ENCODE measurements at places on chromosomes 1 and 21. TPM values are rescaled to one million over a fixed set of nuclear protein-coding genes. Genes with fewer than 3 reads are reported as not detected.

DNA sequence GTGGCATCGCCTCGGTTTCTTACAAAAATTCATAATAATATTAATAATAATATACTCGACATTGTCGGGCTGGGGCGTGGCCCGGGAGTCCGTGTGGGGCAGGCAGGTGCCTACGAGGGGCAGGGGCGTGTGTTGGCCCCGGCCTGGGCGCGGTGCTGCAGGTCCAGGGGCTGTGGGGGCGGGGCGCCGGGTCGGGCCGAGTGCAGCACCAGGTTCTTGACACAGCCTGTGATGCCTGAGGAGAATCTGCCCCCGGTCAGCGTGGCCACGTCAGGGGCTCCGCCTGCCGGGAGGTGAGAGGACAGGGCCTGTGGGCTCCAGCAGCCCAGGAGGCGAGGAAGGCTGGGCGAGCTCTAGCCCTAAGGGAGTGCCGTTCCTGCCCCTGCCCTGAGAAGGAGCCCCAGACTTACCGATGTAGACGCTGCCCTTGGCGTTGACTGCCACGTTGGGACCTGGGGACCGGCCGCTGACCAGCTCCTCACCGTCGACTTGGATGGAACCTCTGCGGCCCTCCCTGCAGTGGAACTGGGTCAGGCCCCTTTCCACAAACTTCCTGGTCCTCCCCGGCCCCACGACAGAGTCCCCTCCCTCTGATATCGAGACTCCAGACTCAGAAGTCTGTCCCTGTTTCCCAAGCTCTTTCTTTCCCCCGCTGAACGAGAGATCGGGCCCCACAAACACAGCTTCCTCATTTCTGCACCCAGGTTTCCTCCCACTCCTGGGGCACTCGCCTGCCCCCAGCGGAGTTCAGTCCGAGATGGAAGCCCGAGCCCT, 11.3 kb downstream of the LDLRAD2 start:
- no peak for DNase-seq

GRCh38 chr1:77847621-77848080, 40.8 kb upstream of the NEXN start:
- DNase-seq, result no peak

DNA sequence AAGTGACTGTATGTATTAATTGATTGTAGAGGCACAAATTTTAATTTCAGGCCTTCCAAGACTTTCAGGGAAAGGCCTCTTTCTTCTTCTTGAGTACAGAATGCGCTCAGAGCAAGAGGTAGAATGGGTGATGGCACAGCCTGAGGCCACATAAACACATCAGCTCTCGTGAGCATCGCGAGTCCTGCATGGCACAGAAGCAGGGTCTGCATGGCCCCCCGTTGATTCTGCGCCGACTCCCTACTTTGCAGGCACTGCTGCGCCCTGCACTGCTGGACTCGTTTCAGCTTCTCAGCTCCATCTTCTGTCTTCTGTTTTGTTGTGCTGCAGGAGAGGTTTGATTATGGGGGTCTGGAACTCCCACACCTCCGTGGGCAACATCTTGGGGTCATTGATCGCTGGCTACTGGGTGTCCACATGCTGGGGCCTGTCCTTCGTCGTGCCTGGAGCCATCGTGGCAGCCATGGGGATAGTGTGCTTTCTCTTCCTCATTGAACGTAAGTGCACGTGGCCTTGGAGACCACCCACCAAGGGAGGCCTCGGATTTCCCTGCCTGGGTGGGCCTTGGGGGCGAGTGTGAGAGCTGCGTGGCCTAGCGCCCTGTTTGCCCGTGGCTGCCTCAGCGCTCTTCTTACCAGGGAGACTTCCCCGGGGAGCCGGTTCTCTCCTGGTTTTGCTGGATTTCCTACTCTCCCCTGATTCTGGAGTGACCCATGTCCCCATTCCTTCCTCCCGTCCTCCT, 29.6 kb downstream of the SLC37A1 start:
- no peak for DNase-seq

DNA sequence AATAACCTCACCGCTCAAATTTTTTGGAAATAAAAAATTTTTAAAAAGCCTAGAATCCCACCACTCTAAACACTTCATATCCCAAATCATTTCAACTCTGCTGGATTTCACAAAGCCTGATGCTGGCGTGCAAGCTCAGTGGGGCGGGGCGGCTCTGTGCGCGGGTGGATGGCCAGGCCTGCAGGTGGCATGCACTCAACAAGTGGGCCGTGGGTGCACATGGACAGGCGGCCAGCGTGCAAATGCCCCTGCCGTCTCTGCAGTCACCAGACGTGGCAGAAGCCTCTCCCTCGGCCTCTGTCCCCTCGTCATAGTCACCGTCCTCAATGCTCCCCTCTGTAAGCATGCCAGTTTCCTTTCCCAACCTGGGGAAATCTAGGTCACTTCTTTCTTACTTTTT, 6.6 kb upstream of the PDE9A start:
- DNase-seq, result no peak

- DNase-seq, result no peak
These were observed 20.2 kb upstream of the WNT4 start for GRCh38 chr1:22163137-22163536.

DNA sequence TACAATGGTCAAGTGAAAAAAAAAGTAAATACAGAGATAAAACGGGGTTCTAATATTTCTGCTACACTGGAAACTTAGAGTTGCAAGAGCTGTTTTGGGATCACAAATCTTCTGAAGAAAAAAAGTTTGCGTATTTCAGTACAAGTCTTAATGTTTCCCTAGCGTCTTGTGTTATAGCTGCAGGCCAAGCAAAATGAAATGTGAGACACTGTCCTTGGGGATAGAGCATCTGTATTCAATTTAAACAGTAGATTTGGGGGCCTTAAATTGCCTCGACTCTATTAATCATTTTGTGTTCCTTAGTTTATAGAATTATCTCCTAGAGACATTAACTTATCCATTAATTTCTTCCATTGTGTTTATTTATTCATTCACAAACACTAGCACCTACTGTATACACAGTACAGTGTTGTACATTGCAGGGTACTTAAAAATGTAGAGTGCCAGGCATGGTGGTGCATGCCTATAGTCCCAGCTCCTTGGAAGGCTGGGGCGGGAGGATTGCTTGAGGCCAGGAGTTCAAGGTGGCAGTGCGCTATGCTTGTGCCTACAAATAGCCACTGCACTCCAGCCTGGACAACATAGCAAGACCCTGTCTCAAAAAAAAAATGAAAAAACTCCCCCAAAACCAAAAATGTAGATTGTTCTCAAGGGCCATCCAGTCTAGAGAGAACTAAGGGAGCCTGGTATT, 7.9 kb downstream of the DISC1 start:
- no peak for DNase-seq

GRCh38 chr1:93567255-93567918, 114.2 kb downstream of the BCAR3 start:
- DNase-seq, result peak; percentile 24

GRCh38 chr1:228429007-228429406, 12.3 kb upstream of the TRIM17 start:
- DNase-seq, result no peak

DNA sequence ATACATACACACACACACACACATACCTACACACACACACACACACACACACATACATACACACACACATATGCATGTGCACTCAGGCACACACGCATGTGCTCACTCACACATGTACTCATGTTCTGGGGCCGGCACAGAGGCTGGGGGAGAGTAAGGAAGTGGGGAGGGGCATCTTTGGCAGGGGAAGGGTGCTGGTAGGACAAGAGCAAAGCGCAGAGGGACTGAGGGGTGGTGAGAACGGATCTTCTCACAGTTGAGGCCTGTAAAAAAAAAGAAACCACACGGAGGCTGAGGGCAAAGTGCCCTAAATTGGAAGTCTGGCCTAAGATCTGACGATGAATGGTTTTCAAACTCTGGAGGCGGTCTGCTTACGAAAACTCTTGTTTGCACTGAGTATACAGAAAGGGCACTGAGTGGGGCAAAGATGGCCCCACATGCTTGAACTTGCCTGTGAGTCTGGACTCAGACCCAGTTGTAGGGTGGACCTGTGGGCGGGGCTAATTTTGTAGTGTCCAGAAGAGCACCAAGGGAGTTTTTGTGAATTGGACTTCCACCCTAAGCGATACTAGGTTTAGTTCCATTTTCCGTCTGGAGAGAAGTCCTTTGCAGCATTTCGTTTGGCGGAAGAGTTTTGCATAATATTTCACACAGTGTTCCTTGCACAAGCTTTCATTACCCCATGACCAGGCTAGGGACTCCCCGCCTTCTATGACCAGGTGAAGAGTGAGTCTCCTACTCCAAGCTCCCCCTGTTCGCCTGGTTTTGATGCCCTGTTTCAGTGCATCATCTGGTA, 79.3 kb upstream of the LYST start:
- DNase-seq, result no peak

- DNase-seq, result no peak
These were observed 31.4 kb downstream of the TCEANC2 start for GRCh38 chr1:54084794-54085193.

DNA sequence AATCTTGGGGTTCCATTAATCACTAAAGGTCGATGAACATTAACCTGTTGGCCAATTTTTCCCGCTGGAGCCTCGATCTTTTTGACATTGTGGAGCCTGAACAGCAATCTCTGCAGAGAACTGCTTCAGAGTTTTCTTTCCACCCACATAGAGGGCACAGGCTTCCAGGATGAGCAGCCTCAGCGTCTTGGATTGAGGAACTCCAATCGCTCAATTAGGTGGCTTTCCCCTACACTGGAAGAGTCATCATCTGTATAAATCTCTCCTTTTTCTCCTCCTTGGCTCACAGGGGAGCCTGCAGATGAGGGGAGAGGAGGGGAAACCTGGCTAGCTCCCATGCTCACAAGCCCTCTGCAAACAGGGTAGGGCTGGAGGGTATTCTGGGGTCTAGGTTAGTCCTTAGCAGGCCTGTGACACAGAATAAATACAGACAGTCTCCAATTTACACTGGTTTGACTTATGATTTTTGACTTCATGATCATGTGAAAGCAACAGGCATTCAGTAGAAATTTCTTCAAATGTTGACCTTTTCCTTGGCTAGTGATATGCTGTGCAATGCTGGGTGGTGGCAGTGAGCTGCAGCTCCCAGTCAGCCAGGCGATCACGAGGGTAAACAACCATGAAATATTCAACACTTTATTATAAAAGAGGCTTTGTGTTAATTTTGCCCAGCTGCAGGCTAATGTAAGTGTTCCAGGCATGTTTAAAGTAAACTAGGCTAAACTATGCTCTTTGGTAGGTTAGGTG, 80.8 kb downstream of the PGBD5 start:
- no peak for DNase-seq

DNA sequence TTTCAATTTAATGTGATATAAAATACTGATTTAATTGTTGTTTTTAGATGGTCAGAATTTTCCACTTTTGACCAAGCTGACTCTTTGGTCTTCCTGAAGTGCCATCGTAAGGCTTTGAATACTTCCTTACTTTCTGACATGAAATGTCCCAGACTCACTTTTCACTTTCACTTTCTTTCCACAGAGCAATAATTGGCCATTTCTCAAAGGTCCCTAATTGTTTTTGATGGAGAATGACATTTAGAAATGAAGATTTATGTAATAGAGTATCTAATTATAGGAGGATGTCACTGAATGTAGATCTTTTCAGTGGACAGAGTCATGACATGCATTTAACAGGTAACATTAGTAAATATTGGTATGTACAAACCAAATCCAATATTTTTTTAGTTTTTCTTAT, 1141.6 kb downstream of the KCNT2 start:
- no peak for DNase-seq

GRCh38 chr1:223143537-223144248, 645 bp upstream of the TLR5 start:
- DNase-seq, result peak; percentile 24

GRCh38 chr21:27426196-27426595, 459.3 kb upstream of the ADAMTS5 start:
- no peak for DNase-seq

GRCh38 chr1:143698016-143698415, 273.8 kb downstream of the FAM72C start:
- no peak for DNase-seq

GRCh38 chr1:14222086-14222485, 376.4 kb upstream of the KAZN start:
- no peak for DNase-seq

DNA sequence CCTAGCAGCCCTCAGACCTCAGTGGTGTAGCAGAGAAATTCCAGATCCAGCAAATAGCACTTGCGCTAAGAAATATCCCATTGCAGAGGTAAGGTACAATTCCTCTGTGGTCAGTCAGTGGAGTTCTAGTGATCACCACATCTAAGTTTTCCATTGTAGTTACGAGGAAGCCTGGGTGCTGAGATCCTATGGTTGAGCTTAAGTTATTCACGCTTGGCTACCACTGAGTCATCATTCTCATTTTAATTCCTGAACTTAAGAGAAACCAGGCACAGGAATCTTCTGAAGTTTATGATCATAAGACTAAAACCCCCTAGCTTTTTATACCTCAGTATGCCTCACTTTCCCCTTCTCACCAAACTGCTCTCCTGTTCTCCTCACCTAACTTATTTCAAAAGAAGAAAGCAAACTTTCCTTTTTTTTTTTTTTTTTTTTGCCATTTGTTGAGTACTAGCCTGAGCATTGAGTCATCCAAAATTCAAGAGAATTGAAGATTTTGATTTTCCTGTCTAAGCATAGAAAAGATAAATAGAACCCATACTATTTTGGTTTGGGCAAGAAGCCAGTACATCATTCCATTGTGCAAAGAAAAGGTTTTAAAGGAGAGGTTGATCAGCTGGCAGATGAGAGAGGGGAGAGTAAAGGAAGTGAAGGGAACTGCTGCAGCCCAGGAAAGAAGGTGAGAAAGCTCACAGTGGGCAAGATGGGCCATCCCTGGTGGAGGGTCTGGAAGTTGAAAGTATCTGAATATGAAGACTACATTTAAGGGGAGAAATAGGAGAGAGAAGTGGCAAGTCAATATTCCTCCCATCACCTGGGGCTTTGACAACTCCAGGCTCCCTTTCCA, 39.9 kb downstream of the SERBP1 start:
- no peak for DNase-seq

The ABCG1 gene
- 8.7 TPM for total RNA-seq

The FCRL4 gene
- not detected for total RNA-seq

The OMA1 gene
- total RNA-seq, result 36.6 TPM

The TGFB2 gene
- 4.4 TPM for total RNA-seq

The SPATA45 gene
- not detected for total RNA-seq

The SLC2A5 gene
- total RNA-seq, result 4.2 TPM

The OVAAL gene
- 5.3 TPM for total RNA-seq

The LRRC3 gene
- total RNA-seq, result 1.8 TPM

The EDARADD gene
- 1.4 TPM for total RNA-seq

The GNG12 gene
- 35.1 TPM for total RNA-seq

The ZBTB8A gene
- total RNA-seq, result 3.4 TPM
